ENCODE measurements at places on chromosomes 13 and 19.

- no peak for DNase-seq
Observed at GRCh38 chr13:88526186-88526852, 855.1 kb downstream of the SLITRK5 start.

GRCh38 chr19:13064092-13064489 is 38.6 kb downstream of the LYL1 start:
- DNase-seq, result no peak

DNA sequence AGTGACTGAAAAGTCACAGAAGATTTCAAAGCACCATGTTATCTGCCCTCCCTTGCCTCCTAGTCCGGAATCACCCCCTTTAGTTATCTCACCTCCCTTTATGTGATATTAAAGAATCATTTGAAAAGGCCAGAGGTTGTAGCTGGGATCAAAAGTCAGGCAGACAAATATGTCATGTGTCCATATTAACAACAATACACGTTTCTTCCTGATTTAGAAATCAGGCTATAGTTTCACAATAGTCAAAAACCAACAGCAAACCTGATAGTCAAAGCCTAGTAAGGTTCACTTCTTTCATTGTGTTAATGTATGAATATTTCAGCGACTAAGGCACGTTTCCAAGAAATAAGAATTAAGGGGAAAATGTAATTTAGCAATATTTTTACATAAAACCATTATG is 326.7 kb downstream of the ITGBL1 start:
- DNase-seq, result no peak

DNA sequence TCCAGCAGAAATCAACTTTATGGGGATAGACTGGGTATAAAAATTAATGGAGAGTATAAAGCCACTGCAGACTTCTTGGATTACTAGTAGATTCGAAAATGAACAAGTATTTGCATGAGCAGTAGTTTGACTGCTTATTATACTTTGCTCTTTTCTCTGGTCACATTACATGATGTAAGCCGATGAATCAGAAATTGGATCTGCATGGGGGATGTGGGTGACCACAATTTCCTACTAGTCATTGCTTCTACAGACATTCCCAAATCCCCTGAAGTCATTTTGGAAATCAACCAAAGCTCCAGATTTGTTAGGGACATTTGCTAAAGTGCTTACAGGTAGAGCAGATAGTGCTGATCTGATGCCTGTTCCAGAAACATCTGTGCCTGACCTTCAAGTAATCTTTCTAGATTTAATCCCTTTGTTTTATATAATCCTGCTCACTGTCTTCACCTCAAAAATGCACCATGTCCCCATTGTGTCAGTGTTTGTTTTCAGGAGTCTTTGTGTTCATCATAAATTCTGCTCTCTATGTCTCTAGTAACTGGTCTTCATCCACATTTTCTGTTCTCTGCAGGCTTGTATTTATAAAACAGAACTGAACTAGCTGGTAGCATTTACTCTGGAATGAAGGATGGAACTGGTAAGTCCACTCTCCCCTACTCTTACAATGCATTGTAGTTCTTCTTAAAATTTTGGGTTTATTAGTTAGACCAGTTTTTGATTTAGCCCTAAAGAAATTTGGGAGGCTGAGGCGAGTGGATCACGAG is 201.5 kb upstream of the CSNK1A1L start:
- no peak for DNase-seq

- no peak for DNase-seq
Observed at GRCh38 chr13:45196096-45196495, 4.7 kb downstream of the KCTD4 start.

DNA sequence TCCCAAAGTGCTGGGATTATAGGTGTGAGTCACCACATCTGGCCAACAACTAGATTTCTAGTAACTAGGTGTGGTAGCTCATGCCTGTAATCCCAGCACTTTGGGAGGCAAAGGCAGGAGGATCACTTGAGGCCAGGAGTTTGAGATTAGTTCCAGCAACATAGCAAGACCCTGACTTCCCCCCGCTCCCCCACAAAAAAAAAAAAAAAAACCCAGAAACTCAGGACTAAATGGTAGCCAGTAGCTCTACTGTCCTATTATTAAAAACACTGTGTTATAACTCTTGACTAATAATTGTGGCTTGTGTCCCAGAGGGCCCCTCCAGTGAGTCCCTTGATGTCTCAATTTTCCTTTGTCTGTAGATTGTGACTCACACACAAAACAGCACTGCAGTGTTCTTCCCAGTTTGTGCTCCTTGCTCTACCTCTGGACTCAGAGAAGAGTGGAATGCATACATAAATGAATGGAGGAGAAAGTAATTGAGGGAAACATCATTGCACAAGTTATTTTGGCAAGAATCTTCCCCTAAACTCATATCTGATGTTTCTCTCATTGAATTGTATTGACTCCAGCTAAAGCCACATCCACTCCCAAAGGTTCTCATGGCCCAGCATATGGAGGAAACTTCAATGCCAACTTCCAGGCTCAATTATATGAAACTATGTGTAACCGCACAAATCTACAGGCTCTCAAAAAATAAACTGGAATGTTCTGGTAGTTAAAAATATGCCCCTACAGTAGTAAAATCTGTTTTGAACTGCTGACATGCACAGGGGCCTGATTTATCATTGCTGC is 8.8 kb downstream of the TPT1 start:
- no peak for DNase-seq

GRCh38 chr13:112443995-112444311 is 67.8 kb downstream of the SPACA7 start:
- DNase-seq, result peak; percentile 60

DNA sequence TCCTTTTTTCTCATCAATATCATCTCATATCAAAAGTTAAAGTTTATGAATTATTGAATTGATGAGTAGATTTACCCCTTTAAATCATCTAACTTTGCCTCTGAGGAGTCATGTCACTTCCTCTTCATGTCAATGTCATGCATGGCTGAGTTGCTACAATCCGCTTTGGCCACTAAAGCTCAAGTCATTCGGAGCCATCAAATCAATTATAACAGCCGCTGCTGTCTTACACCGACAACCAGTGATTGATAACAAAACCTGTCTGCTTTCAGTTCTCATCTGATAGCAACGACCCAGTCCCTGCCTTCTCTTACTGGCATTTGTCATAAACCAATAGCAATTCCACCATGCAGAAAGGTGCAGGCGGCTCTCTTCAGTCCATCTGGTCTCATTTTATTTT is 429.3 kb downstream of the DIAPH3 start:
- DNase-seq, result no peak

- DNase-seq, result no peak
Observed at GRCh38 chr13:100824366-100824765, 149.8 kb upstream of the TMTC4 start.

DNA sequence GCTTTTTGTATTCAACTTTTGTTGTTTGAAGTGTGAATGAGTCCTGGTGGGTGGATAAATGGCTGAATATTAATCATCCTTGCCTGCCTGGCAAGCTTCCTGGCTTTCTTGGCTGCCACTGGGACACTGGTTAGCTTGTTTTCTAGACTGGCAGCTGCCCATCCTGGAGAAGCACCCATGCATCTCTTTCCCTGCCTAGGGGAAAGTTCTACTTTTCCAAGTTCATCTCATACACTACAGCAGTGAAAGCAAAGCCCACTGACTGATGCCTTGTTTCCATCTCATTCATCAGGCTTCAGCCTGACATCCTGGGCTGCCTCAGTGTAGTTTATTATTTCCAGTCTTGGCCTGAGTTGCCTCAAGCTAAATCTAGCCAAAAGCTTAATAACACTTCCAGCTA is 244.8 kb downstream of the PCDH20 start:
- DNase-seq, result no peak

DNA sequence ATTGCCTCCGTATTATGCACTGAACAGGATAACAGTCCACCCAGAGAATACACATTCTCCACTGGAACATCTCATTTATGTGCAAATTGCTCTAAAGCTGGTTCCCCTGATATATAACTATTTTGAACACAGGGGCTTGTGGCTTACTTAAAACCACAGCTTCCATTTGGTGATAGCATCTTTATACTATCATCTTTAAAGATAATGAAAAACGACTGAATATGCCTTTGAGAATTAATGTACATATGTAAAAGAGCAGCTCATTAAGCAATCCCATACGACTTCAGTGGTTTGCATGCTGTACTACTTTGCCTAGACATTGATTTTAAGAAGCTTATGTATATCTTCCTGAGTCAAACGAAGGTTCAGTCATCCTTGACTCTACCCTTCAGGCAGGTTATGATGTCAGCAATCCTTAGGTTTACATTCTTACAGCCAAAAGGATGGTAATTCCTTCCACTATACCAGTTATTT is 40.8 kb downstream of the BRD4 start:
- no peak for DNase-seq

- no peak for DNase-seq
Observed at GRCh38 chr13:24203811-24204210, 43.3 kb downstream of the SPATA13 start.

DNA sequence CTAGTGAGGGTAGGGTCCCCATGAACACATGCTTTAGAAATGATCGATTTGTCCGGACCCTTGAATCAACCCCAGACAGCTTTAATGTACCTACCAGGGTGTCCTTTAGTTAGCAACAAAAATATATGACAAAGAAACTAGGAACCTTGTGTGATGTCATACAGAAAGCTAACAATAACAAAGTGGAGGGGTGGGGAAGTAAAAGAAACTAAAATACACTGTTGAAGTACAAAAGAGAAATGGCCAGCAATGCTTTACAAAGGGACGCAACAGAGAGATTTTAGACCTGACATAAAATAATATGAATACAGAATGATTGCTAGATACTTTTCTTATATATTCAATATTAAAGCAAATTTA is 40.0 kb downstream of the DZIP1 start:
- DNase-seq, result no peak

DNA sequence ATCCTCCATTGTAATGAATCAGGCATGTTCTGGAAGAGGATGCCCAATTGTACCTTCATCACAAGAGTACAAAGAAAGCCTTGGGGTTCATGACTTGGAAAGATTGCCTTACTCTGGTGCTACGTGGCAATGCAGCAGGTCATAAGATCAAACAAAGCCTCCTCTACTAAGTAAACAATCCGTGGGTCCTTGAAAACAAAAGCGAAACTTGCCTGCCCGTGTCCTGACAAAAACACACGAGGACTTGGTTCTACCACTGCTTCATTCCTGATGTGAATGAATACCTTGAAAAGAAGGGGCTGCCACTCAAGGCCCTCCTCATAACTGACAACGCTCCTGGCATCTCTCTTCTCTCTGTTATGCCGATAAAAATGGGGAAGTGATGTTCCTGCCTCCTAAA is 18.9 kb downstream of the ZNF563 start:
- no peak for DNase-seq

GRCh38 chr19:49570138-49570856 is 10.1 kb downstream of the NOSIP start:
- no peak for DNase-seq

- no peak for DNase-seq
Observed at GRCh38 chr13:112740502-112741131, 50.8 kb downstream of the ATP11A start.
